ENCODE measurements at places on chromosomes 5 and 9.

DNA sequence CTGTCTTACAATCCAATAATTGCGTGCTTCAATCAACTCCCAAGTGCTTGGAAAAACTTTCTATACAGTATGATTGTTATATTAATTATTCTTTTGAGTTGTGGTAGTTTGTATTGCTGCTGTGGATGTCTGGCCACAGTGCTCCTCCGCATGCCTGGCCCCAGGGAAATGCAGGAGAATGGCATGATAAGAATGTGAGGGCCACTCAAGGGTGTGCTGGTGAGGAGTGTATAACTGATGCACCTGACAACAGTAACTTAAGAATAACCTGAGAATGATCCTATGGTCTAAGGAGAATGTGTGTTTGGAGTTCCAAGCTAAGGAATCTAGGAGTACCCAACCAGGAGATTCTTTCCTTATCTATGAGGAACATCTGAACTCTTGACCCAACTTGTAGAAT lies 152.9 kb upstream of the APC start:
- no peak for DNase-seq

GRCh38 chr5:113118298-113118697 lies 141.7 kb downstream of the DCP2 start:
- DNase-seq, result no peak

GRCh38 chr5:127652952-127653611 lies 4.2 kb downstream of the CTXN3 start:
- DNase-seq, result no peak

- no peak for DNase-seq
These were observed 190.0 kb downstream of the MED10 start for GRCh38 chr5:6188344-6188743.

Measured in Panc1 (cell line).